ENCODE measurements at places on chromosomes 2 and 18. TPM values are rescaled to one million over a fixed set of nuclear protein-coding genes. Genes with fewer than 3 reads are reported as not detected.

Gene DNMT3A
- 16.1 TPM for total RNA-seq

Gene SERPINB11
- under 0.01 TPM for total RNA-seq

Gene ARL5A
- total RNA-seq = 87.6 TPM

Gene ACMSD
- not detected for total RNA-seq

Gene HYCC2
- total RNA-seq = 15.0 TPM

Gene RABL2A
- total RNA-seq = 12.0 TPM

Gene LOXL3
- total RNA-seq = 0.34 TPM

Gene FER1L5
- under 0.01 TPM for total RNA-seq

Gene VWA3B
- 0.07 TPM for total RNA-seq

Gene PHOSPHO2
- total RNA-seq = 2.7 TPM

Gene PLCL1
- under 0.01 TPM for total RNA-seq

Gene TMEM37
- not detected for total RNA-seq

Gene SLC39A10
- 16.2 TPM for total RNA-seq

Gene KCNF1
- not detected for total RNA-seq

Gene CD207
- not detected for total RNA-seq

Gene ABCG5
- total RNA-seq = not detected

Gene EXOC6B
- 54.3 TPM for total RNA-seq

Gene PIGN
- total RNA-seq = 55.5 TPM

Gene TBR1
- not detected for total RNA-seq

Gene PJVK
- 2.4 TPM for total RNA-seq

Gene CIB4
- total RNA-seq = not detected

Gene PHLPP1
- 6.2 TPM for total RNA-seq

Gene ANKRD29
- total RNA-seq = 23.4 TPM

Gene DSEL
- total RNA-seq = 3.5 TPM

Gene PLEKHA3
- total RNA-seq = 5.5 TPM

Gene FBXO41
- 2.4 TPM for total RNA-seq

Gene SYT4
- not detected for total RNA-seq

Gene LCLAT1
- 26.2 TPM for total RNA-seq

Gene DYNAP
- not detected for total RNA-seq

Gene ALKAL2
- not detected for total RNA-seq

Gene LINC00305
- not detected for total RNA-seq

Gene SP5
- not detected for total RNA-seq

Gene LRP1B
- total RNA-seq = under 0.01 TPM

Gene CNOT9
- 57.8 TPM for total RNA-seq

Gene RAB17
- total RNA-seq = 1.5 TPM

Gene MYL12A
- 857 TPM for total RNA-seq

Gene ITGB6
- total RNA-seq = 414 TPM

Gene GFPT1
- 118 TPM for total RNA-seq

Gene FAP
- total RNA-seq = 1.7 TPM

Gene TEX44
- not detected for total RNA-seq

Gene SCN1A
- total RNA-seq = not detected

Gene DNAH6
- total RNA-seq = 0.14 TPM

Gene AQP12B
- total RNA-seq = not detected

Gene SPDYA
- 0.68 TPM for total RNA-seq

Gene RPRM
- not detected for total RNA-seq

Gene STK11IP
- 14.2 TPM for total RNA-seq

Gene SNORC
- 1.1 TPM for total RNA-seq

Gene STEAP3
- total RNA-seq = 68.3 TPM

Gene POTEJ
- not detected for total RNA-seq
